Stimulated activated CD4-positive, alpha-beta T cell treated with anti-CD3 and anti-CD28 coated beads, Interleukin-15, amount 100 ng/mL, for 24 hours (primary cell): ENCODE measurements at places on chromosomes 5 and 9.

- no peak for DNase-seq
Measured at GRCh38 chr5:95822043-95822541, 434 bp downstream of the GLRX start.

GRCh38 chr5:52648726-52649125, 139.0 kb upstream of the ITGA1 start:
- no peak for DNase-seq

DNA sequence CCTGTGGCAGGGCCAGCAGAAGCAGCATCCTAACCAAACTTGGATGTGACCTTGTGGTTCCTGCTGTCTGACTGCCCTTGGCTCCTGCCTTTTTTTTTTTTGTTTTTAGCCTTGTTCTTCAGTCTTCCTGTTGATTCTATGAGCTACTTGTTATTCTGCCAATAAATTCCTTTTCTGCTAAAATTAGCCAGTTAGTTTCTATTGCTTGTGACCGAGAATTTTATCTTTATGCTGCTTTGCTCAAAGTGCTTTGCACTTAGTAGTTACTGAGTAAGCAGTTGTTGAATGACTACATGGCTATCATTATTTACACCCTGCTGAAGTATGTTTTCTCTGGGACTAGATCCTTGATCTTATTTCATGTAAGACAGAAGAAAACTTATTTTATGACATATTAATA, 20.8 kb upstream of the ATG10 start:
- no peak for DNase-seq

DNA sequence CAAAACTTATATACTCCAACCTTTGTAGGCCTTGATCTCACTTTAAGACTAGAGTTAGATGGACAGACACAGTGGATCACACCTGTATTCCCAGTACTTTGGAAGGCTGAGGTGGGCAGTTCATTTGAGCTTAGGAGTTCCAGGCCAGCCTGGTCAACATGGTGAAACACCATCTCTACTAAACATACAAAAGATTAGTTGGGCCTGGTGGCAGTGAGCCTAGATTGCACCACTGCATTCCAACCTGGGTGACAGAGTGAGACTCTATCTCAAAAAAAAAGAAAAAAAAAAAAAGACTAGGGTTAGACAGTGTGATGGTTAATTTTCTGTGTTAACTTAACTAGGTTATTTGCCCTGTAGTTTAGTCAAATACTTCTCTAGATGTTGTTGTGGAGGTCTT, 74.1 kb downstream of the CFAP95 start:
- DNase-seq, result no peak

GRCh38 chr5:34680896-34681295, 24.8 kb downstream of the RAI14 start:
- no peak for DNase-seq

GRCh38 chr9:89185980-89186379, 7.4 kb upstream of the SHC3 start:
- no peak for DNase-seq

GRCh38 chr5:169583101-169583423, 511 bp upstream of the SPDL1 start:
- no peak for DNase-seq

- peak; percentile 56 for DNase-seq
Measured at GRCh38 chr5:96657068-96657467, 5.1 kb upstream of the CAST start.

DNA sequence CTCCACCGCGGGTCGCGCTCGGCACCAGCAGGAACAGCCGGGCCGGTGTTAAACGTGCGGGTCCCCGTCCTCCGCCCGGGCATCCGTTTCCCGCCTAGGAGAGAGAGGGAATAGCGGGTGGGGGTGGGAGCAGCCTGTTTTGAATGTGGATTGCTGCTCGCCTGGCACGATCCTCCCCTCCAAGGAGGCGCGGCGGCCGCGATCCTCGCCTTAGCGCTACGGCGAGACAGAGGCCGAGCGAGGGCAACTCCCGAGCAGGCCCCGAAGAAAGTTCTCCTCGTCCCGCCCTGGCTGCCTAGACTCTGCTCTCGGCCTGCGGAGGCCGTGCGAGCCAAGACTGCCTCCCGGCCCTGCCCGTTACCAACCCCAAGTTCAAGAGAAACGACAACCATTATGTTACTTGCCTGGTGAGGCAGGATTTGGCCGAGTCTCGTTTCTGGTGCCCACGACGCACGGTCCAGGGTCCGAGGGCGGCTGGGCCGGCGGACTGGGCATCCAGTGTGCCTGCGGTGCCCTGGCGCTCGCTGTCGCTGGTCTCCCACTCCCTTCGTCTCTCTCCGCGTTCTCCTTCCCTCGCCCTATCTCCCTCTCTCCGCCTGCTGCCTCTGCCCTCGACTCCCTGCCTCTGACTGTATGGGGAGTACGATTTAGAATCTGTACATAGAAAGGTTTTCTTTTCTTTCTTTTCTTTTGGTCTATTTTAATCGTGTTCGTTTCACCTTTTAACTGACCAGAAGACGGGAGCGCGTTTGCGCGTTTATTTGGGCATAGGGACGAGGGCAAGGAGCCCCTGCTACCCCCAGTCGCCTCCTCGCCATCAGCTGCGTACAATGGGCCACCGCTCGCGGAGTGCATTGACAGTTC, 724 bp downstream of the NR2F1-AS1 start:
- no peak for DNase-seq

GRCh38 chr5:139579-140442, 47.8 kb downstream of the PLEKHG4B start:
- no peak for DNase-seq

DNA sequence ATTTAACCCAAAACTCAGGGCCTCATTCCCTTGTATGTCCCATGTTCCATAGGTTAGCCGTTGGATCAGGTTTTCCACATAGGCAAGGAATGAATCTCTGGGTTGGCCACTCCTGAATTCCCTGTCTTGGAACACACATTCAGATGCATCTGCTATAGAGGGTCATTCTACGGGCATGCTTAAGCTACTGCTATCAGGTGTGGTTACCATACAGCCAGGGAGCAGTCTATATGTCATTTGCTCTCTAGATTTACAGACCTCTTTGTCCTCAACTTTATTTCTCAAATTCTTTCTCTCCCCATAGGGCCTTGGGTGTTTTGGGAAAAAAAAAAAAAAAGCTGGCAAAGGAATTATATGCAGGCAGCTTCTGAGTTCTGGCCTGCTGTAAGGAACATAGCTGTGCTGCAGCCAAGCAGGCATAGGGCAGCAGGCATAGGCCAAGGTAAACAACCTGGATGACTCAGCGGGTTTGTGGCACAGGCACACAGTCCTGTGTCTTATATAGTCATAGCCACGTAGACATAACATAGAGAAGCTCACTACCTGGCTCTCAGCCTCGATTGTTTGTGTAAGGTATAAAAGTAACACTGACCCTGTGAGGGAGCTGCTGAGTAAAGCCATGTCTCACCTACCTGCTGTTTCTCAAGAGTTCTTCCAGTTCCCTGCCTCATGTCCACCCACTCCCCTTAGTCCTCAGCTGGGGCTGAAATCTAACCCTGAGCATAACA, 141.5 kb downstream of the OSTF1 start:
- no peak for DNase-seq

- DNase-seq, result no peak
Measured at GRCh38 chr9:22457448-22457847, 10.8 kb downstream of the DMRTA1 start.

- DNase-seq, result no peak
Measured at GRCh38 chr9:15622318-15622971, 69.6 kb downstream of the CCDC171 start.

DNA sequence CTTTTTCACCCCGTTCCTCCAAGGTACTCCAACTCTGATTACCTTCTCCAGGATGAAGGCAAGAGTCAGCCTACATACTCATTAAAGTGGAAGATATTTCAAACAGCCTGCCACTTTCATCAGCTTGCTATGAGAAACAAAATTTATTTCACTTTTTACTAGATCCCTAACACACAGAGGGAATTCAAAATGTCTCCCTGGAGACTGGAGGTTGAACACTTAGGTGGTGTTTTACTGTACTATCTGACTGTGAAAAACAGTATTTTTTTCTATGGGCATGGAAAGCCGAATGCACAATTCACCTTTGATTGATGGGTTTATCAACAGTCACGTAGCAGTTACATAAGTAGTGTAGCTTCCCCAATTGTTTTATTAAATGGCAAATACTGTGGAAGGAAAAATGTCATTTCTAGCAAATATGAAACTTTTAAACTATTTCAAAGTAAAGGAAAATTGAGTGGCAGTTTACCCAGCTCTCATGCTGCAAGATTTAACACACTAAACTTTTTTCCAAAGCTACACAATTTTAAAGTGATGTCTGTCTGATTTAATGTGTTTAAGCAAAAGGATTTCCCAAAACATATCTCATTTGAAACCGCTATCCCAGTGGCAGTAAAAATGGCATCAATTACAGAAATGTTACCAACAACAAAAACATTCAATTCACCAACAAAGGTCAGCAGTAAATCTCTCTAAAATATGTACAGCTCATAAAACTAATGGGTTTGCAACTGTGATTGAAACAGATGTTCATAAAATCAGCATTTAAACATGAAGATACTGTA, 125.0 kb upstream of the TLE4 start:
- DNase-seq, result no peak

GRCh38 chr5:60649288-60649917, 50.6 kb downstream of the DEPDC1B start:
- no peak for DNase-seq

DNA sequence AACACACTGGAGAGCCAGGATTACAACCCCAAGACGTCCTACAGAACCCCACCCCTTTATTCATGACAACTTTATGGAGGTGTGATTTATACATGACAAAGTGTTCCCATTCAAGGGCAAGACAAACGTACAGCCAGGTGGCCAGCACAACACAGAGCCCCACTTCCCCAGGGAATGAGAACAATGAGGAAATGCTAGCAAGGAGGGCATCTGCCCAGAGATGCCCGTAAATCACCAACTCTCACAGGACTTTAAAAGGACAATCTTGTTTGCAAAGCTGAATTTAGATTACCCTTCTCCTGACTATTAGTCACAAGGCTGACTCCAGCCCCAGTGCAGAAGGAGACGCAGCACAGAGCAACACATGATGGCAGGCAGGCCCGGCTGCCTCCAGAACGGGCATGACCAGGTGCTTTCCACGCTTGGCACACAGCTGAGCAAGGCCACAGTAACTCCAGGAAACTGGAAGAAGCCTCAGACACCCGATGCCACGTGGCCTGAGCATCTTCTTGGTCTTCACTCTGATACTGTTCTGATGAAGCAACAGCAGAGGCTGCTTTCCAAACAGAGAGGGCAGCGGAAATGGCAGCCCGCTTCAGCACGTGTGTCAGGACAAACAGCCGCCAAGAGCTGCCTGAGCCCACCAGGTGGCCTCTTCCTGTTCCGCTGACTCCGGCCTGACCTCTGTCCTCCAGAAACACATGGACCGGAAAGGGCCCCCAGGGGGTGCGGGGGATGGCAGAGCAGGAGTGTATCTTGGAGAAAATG, 51.4 kb downstream of the ROR2 start:
- DNase-seq, result no peak

DNA sequence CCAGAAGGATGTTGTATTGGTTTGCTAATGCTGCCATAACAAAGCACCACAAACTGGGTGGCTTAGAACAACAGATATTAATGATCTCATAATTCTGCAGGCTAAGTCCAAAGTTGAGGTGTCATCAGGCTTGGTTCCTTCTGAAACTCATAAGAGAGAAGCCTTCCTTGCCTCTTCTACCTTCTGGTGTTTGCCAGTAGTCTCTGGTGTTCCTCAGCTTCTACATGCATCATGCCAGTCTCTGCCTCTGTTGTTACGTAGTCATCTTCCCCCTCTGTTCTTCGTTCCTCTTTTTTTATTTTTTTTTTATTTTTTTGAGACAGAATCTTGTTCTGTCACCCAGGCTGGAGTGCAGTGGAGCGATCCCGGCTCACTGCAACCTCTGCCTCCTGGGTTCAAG, 61.8 kb downstream of the LRRC70 start:
- DNase-seq, result no peak

DNA sequence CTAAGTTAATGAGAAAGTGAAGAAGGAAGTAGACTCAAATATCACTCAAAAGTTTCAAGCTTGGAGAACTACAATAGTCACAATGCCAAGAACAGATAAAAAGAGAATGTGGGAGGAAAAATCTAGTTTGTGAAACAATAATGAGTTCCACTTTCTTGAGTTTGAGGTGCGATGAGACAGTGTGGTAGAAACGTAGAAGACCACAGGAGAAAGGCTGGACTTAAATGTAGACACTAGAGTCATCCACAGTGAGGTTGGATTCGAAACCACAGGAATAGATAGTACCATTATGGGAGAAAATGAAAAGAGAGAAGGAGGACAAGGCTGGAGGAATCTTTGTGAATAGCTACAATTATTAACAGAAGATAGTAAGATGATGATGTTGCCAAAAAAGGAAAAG, 141.1 kb upstream of the LRRTM2 start:
- DNase-seq, result no peak

DNA sequence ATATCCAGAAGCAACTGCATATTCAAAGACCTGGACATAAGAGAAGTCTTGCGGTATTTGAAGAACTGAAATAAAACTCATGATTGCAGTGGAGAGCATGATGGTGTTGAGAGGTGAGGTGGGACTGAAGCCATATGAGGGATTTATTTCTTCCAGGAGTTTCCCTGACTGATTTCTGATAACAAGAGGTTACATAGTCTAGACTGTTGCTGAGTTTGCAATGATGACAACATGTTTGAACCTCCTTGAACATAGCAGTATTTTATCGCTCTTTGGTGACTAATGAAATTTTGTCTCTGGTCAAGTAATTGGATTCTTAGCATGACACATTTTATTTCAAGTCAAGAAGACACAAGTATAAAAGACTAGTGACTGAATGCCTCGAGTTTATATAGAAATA, 61.8 kb downstream of the ACTBL2 start:
- DNase-seq, result no peak

DNA sequence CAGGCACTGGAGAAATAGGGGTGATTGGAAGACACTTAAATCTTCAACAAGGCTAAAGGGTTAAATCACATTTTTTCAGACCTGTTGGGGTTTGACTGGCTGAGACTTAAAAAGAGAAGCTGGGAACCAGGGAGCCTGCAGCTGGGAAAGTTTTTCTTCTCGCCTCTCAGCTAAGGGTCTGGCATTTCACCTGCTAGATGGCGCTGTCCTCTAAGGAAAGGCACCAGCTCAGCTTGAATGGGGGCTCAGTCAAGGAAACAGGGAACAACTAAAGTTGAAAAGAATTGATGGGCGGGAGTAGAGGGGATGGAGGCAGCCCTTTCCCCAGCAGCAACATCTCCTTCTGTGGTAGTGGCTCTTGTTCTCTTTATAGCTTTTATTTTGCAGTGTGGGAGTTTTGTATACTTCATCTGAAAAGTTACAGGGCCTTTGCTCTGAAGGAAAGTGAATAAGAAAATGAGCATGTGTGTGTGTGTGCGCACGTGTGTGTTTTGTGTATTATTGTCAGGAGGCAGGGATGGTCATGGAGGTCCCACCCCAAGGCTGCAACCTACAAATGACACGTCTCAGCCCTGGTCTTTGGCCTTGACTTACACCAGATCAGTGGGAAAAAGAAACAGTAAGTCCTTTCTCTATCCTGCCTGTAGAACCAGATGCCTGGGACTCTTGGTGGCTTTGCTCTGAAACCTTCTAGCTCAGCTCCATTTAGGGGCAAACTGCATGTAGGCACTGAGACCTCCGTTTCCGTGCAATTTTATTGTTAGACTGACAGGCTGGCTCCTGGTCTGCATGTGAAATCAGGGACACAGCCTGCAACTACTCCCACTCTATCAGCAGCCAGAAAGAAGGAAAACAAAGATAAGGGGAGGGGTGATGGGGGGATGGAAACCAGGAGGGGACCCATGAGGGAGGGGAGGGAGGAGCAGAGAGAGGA, 316.2 kb upstream of the CLINT1 start:
- DNase-seq, result peak; percentile 68

GRCh38 chr5:55081541-55081940, 20.9 kb upstream of the GZMA start:
- no peak for DNase-seq
